Dorsolateral prefrontal cortex (tissue), 122 donors: ENCODE measurements at places on chromosomes 11 and 22. TPM values are rescaled to one million over a fixed set of nuclear protein-coding genes. Genes with fewer than 3 reads are reported as not detected.

- no peak for DNase-seq
Measured at GRCh38 chr11:58024601-58025091, 965 bp downstream of the OR9Q1 start.

DNA sequence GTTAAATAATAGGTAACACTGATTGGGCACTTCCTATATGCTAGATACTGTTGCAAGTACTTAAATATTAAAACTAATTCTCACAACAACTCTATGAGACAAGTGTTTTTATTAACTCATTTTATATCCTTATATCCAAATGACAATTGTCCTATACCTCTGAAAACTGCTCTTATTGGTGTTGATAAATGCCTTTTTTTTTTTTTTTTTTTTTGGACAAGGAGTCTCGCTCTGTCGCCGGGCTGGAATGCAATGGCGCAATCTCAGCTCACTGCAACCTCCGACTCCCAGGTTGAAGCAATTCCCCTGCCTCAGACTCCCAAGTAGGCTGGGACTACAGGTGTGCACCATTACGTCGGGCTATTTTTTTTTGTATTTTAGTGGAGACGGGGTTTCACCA is 41.6 kb downstream of the MRTFA start:
- DNase-seq = no peak

DNA sequence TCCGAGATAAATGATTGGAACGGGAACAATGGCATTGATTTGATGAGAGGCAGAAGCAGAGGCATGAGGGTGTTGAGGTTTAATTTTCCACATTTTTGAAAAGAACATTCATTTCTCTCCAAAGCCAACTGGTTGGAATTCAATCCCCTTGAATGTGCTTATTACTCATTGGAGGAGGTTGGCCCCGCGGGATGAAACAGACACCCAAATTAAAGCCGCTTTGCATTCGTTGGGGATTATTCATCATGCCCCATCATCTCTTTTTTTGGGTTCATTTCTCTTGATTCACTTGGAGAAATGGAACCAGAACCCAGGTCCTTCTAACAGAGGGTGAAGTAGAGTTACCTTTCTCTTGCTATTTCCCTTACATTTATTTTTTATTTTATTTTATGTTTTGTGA is 47.6 kb upstream of the PARVG start:
- no peak for DNase-seq

DNA sequence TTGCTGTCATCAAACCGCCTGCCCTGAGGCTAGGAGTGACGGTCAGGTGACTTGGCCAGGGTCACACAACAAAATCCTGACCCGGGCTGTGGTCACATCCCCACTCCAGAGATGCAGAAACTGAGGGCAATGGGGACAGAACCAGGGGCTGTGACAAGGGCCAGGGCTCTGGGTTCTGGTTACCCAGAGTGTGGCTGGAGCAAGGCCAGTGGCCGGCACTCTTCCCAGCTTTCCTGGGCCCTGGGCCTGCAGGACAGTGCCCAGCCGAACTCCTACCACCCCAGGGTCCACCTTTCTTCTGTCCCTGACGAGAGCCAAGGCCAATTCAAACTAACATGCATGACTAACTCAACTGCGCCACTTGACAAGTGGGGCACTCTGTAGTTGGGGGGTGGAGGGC is 35.9 kb downstream of the ARVCF start:
- DNase-seq = no peak

DNA sequence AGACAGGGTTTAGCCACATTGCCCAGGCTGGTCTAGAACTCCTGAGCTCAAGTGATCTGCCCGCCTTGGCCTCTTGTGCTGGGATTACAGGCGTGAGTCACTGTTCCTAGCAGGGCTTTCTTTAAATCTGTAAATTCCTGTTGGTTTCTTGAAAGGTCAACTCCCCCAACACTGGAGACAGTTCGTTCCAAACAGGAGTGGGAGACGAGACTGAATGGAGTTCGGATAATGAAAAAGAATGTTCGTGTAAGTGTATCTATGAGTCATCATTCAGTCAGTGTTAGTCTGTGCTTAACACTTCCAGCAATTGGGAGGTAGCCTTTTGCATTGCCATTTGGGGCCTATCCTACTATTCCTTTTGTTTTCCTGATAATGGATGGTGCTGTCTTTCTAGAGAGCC is 10.0 kb upstream of the BACE1-AS start:
- DNase-seq = no peak

DNA sequence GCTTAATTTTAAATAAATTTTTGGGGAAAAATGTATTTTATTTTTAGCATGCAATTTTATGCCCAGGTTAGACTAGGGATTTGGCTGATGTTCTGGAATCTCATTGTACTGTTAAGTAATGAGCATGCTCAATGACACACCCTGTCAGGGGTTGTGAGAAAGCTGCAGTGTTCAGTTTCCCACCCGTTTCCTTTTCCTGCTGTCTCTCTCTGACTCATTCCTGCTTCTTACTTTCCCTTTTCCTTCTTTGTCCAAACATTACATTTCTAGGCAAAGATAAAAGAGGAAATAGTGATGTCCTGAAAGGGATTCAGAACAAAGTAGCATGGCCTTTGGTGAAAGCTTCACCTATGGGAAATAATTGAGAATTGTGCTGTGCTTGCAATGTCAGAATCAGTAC is 22.7 kb downstream of the OOSP3 start:
- DNase-seq = no peak

DNA sequence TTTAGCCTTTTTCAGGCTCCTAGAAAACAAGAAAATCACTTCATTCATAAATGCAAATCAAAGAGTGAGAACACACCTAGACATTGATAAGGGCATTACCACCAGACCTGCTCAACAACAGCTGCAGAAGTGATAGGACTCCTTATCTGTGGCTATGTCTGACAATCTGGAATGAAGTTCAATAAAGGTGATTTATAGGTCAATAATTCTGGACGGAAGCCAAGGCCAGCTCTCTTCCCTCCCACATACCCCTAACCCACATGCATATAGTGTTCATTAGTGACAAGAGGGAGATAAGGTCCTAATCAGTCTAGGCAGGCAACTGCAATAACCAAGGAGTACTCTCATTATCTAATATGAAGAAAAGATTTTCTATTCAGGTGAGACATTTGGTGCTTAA is 111.3 kb downstream of the ETS1 start:
- no peak for DNase-seq

- DNase-seq = no peak
Measured at GRCh38 chr11:92141159-92141558, 83.5 kb upstream of the FAT3 start.

Gene OR51B5
- 0.45 TPM for total RNA-seq

Gene PHLDA2
- 6.6 TPM for total RNA-seq

Gene CNGA4
- total RNA-seq = 0.45 TPM

Gene LDHAL6A
- not detected for total RNA-seq

Gene TUB
- total RNA-seq = 78.1 TPM

Gene TTC9C
- total RNA-seq = 38.6 TPM
